ENCODE measurements at places on chromosomes 16 and 17.

DNA sequence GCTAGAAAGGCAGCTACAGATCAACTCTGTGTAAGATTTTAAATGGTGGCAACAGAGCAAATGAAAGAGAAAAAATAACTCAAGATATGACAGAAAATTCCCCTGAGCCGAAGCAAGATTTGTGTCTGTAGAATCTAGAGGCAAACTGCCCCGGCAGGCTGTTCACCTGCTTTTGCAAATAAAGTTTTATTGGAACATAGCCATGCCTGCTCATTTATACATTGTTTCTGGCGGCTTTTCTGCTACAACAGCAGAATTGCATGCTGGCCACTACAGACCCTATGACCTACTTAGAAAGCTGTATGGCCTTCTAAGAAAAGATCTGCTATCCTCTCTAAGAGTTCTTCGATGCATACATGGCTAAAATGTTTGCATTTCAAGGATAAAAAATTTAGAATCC, 119.5 kb downstream of the SALL1 start:
- DNase-seq = no peak

- DNase-seq = no peak
These were observed 51.0 kb upstream of the NOL11 start for GRCh38 chr17:67666710-67667109.

DNA sequence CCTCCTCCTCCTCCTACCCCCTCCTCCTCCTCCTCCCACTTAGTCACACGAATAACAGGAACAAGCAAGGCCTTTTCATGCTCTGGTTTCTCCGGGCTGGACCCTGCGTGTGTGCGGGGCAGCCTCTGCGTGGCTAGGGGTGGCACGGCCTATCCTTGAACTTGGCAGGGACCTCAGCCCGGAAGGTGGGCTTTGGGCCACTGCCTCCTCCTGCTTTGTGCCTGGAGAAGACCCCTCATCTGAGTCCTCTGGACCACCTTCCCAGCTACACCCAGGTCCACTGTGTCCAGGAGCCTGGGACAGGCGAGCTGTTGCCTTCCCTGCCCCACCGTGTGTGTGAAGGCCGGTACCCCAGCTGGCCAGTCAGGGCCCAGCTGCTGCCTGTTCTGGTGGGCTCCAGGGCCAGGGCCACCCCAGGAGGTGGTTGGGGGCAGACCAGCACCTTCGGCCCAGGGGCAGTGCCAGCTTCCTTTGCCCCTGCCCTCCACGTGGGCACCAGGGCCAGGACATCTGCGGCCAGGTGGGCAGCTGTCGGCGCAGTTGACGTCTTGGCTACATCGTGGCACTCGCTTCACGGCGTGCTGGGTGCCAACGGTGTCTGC, 35.4 kb downstream of the GINS2 start:
- DNase-seq = no peak

DNA sequence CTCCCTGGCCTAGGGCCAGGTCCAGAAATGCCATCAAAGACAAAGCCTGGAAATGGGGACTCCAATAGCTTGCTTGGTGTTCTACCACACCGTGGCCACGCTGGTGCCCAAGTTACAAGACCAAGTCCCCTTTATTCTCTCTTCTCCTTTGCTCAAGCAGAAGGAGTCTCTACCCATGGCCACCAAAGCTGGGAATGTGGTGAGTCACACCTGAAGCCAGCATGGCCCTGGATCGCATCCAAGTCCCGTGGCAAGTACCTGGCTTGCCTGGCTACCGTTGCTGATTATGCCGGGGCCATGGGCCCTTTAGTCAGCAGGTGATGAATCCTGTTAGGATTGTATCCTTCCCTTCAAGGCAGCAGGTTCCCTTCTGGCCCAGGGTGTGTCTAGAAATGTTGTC, 260.0 kb downstream of the HAPSTR1 start:
- DNase-seq = no peak

DNA sequence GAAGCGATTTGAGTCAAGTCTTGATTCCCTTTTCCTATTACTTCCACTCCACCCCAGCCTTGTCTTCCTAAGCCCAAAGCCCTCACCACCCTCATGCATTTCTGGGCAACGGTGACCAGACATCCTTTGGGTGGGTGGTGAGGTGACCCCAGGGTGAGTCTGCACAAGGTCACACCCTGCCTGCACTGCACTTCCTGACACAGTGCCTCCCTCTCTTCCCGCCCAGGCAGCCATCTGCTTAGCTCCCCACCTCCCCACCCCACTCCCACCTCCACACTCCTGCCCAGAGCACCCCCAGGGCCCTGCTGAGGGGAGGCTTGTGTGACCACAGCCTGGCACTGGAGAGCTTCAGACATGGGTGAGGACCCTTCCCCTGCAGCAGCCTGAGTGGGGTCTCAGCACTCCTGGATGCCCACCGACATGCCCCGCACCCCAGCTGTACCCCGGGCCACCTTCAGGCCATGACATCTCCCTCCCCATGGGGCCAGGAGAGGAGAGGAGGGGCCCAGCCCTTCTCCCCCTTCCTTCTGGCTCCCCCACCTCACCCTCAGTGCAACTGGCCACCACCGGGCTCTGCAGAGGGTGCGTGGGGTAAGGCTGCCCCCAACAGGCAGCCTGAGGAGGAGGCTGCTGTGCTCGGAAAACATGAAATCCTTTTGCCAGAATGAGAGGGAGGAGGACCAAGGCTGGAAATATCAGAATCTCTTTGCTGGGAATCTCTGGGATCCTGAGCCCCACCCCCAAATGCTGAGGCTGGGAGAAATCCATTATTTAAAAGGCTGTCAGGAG, 68.6 kb downstream of the CCT6B start:
- no peak for DNase-seq

DNA sequence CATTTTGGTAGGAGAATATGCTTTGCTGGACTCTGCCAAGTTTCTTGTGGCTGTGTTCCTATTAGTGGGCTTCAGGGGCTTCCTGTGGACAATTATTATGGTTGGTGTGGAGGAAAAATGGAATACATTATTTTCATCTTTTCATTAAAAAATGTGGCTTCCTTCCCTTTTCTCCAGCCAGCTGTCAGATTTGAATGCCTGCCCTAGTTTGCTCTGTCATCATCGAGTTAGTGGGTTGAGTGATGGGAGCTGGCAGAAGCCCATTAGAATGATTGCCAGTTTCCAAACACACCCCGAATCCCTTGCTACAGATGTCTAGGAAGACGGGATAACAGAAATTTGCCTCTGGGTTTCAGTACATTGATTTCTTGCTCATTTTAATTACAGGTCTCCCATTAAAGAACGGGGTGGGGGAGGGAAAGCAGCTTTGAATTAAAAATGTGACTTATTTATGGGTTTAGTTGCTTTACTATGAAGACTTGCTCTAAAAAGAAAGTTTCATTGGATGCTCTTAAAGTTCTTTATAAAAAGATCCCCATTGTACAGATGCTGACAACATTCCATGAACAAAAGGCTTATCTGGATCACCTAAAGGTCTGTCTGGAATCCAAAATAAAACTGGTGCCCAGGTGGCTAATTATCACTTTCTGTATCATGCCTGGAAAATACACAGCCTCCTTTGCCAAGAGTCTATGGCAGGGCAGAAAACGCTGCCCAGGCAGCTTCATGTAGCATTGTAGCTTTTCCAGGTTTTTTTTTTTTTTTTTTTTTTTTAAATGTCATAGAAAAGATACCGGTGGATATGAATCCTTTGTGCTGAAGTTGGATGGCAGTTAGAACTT, 103.6 kb downstream of the PRKCA start:
- DNase-seq = no peak
